ENCODE measurements at places on chromosomes 13 and 19. TPM values are rescaled to one million over a fixed set of nuclear protein-coding genes. Genes with fewer than 3 reads are reported as not detected.

The OPA3 gene
- total RNA-seq = 4.8 TPM

The ENOX1 gene
- total RNA-seq = 30.9 TPM

The ZNF154 gene
- 31.4 TPM for total RNA-seq

The SMIM24 gene
- 0.46 TPM for total RNA-seq

The ZNF77 gene
- total RNA-seq = 7.4 TPM

The HSD17B14 gene
- 5.3 TPM for total RNA-seq

The BRME1 gene
- 11.1 TPM for total RNA-seq

The NFKBIB gene
- 4.8 TPM for total RNA-seq

The TMPRSS9 gene
- 0.23 TPM for total RNA-seq

The CEACAM7 gene
- total RNA-seq = not detected

The ZNF99 gene
- total RNA-seq = 0.92 TPM

The ZIC5 gene
- 8.8 TPM for total RNA-seq

The SLC6A16 gene
- total RNA-seq = 1.2 TPM

The HS6ST3 gene
- 50.3 TPM for total RNA-seq

The ICAM5 gene
- total RNA-seq = 2.5 TPM

The CPAMD8 gene
- total RNA-seq = 8.5 TPM

The ELAVL3 gene
- 118 TPM for total RNA-seq

The GFY gene
- not detected for total RNA-seq

The INSR gene
- 74.5 TPM for total RNA-seq

The SLC25A15 gene
- 26.8 TPM for total RNA-seq

The CFAP97D2 gene
- total RNA-seq = 0.23 TPM

The ZNF665 gene
- 5.5 TPM for total RNA-seq

The ZNF528 gene
- total RNA-seq = 72.9 TPM

The STOML3 gene
- 1.6 TPM for total RNA-seq

Data from diencephalon (tissue), 1 donor.